ENCODE measurements at places on chromosomes 6 and 20.

- DNase-seq = no peak
Observed at GRCh38 chr6:153001767-153002612, 519 bp downstream of the MTRF1L start.

DNA sequence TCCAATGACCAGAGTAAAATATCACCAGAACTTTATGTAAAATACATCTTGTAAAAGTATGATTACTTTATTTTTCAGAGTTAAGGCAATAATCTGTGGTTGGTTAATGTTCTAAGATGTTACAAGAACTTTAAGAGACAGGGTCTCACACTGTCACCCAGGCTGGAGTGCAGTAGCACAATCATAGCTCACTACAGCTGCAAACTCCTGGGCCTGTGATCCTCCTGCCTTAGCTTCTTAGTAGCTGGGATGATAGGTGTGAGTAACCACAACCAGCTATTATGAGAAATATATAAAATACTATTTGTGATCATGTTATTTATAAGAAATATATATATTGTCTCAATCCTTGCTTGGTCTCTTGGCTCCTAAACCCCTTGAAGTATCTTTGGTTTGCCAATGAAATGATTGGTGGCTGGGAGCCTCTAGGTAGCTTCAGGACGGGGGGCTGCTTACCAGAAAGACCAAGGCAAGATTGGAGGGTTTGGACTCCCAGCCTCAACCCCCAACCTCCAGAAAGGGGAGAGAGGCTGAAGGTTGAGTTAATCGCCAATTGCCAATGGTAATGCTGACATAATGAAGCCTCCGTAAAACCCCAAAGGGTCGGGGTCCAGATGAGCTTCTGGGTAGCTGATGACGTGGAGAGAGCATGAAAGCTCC is 15.4 kb downstream of the SOD2 start:
- no peak for DNase-seq

DNA sequence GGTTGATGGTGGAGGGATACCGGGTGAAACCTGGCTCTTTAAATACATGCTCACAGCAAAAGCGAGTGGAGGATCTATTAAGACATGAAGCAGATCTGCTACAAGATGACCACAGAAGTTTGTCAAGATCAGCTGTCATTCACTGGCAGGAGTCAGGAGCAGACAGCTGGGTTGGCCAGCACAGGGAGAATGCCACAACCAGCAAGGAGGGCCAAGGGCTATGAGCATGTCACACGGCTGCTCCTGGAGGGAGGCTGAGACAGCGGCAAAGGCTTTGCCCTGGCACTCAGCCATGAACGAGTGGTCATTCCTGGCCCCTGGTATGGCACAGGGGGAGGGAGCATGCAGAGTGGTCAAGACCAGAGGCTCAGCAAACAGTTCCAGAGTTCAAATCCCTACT is 77.6 kb downstream of the POPDC3 start:
- no peak for DNase-seq

- no peak for DNase-seq
Observed at GRCh38 chr20:10649797-10650160, 24.0 kb downstream of the JAG1 start.

DNA sequence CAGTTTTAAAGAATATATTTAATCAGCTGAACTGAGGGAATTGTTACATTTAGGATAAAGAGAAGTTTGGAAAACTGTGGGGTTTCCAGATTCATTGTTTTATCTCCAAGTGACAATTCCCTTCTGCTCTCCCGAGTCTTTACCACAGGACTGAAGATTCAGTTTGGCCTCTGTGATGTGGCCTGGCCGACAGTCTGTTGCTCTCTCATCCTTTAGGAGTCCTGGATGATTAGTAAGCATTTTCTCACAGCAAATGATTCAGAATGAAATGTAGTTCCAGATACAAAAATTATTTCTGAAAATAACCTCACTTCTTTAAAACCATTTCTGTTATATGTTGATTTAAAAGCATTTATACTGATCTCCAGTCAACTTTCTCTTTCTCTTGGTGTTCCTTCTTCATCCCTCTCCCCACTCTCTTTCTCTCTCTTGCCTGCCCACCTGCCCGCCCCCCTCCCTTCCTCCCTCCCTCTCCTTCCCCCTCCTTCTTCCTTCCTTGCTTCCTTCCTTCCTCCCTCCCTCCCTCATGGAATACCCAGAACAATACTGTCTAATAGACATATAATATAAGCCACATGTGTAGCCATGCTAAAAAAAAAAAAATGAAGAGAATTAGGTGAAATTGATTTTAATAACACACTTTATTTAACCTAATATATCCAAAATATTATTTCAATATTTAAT is 254.9 kb downstream of the PRL start:
- no peak for DNase-seq

DNA sequence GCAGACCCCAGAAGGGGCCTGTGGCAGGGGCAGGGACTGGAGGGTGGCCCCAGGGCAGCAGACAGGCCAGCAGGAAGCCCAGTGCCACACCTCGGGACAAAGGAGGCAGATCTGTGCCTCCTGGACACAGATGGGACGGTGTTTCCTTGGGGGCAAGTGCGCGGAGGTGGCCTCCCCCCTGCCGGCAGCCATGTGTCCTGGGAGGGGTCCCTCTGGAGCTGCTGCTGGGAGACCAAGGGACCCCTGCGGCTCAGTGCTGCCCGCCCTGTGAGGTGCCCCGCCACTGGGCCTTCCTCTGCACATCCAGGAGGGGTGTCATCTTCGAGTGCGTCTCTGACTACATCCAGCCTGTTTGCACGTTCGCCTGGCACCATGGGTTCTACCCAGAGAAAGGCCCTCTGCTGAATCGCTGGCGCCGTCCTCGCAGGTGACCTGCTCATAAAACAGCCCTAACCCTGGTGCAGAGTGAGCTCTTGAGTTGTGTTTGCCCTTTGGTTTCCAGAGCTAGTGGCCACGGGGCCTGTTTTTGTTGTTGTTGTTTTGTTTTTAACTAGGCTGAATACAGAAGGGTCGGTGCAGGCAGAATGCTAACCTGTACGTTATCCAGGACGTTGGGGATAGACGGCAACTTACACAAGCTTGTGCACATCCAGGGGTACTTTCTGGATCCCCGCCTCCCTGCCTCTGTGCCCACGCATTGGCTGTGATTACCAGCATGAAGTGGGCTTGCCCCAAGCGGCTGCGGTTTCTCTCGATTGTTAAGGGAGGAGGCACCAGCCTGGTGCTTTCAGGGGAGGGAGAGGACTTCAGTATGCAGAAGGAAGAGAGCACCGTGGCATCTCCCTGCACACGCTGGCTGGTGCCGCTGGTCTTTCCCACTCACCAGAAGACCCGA is 1.3 kb upstream of the KCNQ2 start:
- DNase-seq = no peak

- no peak for DNase-seq
Observed at GRCh38 chr6:15344831-15345230, 99.0 kb downstream of the JARID2 start.

DNA sequence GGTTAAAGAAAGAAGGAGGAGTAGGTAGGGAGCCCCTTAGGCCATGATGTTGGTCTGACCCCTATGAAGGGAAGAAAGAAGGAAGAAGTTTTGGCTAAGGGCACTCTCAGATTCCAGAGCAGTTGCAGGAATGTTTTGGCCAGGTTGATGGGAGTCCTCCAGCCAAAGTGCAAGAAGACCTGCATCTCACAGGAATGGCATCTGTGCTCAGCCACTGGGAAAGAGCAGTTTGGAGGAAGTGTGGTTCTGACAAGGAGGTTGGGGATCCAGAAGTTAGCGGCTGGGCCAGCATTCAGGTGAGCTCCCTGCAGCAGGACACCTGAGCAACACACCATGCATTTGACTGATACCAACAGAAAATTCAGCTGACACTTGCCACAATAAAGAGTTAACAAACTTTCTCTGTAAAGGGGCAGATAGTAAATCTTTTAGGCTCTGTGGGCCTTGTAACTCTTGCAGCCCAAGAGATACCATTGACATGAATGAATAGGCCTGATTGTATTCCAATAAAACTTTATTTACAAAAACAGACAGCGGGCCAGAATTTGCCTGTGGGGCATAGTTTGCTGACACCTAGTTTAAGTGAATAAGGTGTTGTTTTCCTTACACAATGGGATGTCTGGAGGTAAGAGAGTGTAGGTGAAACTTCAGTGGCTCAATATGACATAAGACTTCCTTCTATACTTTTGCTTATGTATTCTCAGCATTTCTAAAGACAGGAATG is 71.0 kb downstream of the EDN1 start:
- DNase-seq = no peak

- DNase-seq = no peak
Observed at GRCh38 chr20:16497896-16498295, 75.4 kb downstream of the KIF16B start.

GRCh38 chr6:145648149-145648548 is 87.2 kb downstream of the EPM2A start:
- DNase-seq = no peak

DNA sequence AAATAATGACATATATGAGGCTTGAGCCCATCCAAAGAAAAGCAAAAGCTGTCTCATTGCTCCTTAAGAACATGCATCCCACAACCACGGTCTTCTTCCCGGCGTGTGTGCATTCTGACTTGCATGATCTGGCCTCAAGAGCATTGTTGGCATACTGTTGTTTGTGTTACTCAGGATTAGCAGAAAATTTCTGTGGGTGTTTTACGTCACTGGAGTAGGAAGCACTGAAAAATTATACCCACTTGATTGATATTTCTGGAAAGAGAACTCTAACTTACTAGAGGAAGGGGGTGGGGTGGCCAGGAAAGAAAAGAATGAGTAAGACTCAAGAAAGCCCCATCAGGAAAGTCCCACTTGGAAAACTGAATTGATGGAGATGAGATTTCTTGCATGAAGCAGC is 326.2 kb upstream of the PRDM1 start:
- no peak for DNase-seq

- DNase-seq = no peak
Observed at GRCh38 chr6:22925304-22925835, 356.0 kb downstream of the HDGFL1 start.

- DNase-seq = no peak
Observed at GRCh38 chr20:43389839-43390626, 67.7 kb upstream of the SRSF6 start.

GRCh38 chr20:23331450-23332350 is 18.9 kb upstream of the NXT1 start:
- no peak for DNase-seq

GRCh38 chr6:118932421-118932820 is 2.5 kb downstream of the MCM9 start:
- DNase-seq = no peak

GRCh38 chr20:49966861-49967260 is 15.9 kb upstream of the SNAI1 start:
- DNase-seq = no peak

- DNase-seq = no peak
Observed at GRCh38 chr6:38095054-38095453, 275.5 kb downstream of the ZFAND3 start.

DNA sequence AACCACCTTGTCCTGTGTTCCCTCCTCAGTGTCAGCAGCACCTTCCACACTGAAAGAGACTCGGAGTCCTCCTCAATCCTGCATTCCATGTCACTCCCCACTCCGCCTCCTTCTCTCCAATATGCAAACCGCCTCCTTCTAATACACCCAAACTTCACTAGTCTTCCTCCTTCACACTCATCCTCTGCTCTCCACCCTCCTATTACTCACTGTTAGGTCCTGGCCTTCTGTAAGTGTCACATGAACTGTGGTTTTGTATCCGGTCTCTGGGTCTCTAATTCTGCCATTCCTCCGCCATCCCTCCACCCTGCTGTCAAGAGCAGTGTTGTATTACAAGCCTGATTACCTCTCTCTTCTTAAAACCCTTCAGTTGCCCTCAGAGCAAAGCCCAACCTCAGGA is 200.5 kb upstream of the CDYL start:
- DNase-seq = no peak

DNA sequence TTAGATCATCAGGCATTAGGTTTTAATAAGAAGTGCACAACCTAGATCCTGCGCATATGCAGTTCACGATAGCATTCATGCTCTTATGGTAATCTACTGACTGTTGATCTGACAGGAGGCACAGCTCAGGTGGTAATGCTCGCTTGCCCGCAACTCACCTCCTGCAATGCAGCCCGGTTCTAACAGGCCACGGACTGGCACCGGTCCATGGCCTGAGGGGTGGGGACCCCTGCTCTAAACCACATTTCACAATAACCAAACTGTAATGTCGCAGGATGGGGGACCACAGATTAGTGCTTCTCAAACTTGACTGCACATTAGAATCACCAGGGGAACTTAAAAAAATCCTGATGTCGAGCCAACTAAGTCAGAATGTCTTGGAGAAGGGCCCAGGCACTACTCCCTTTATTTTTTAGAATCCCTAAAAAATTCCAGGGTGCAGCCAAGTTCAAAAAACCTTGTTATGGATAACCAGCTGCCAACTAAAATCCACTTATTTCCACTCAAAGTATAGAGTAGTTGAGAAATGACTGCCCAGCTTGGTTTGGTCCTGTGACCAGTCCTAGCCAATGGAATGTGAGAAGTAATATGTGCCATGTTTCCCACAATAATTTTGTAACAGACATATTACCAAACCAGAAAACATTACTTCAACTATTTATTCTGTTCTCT is 3.1 kb downstream of the SHPRH start:
- no peak for DNase-seq

GRCh38 chr6:164947164-164947563 is 362.2 kb downstream of the C6orf118 start:
- no peak for DNase-seq

DNA sequence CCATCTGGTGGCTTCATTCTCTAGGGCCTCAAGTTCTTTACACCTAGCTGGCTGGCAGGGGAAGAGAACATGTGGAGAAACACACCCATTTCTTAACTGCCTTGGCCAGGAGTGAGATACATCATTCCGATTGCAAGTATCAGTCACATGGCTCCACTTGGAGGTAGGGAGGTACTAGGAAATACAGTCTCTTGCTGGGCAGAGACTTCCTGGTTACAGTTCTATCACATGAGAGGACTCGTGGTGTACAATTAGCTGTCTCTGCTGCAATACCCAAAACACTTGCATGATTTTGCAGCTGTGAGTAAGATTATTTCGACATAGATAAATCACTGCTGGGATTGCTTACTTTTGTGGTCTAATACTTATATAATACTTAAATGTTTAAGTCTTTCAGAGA is 51.1 kb downstream of the GTF2H5 start:
- DNase-seq = no peak

DNA sequence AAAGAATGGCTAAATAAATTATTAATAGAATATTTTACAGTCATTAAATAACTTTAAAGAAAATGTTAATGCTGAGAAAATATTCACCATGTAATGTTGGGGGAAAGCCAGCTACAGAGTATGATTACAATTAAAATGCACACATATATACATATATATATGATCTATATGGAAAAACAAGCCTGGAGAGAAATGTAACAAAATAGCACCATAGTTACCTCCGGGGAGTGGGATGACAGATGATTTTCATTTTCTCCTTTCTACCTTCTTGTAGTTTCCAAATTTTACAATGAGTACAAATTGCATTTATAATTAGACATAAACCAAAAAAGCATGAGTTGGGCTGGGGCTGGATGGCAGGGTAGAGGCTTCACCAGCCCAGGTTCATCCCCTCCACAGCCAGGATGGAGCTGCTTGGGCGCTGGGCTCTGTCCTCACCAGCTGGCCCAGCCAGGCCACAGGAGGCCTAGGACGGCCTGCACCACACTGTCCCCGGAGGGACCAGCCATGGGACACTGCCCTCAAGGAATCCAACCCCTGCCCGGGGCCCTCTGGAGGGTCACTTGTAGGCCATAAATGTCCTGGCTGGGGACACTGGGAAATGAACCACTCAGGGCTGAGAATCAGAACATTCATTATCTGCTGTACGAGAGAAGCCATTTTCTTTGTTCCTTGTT is 10.3 kb downstream of the C20orf203 start:
- DNase-seq = no peak

GRCh38 chr6:88165844-88166492 is at the start of gene CNR1:
Gene CNR1 (minus strand): TSS chr6:88166347. CDS start chr6:88145274, 21,073 bp downstream.
- DNase-seq = no peak

- DNase-seq = peak; percentile 83
Observed at GRCh38 chr6:135163440-135163738, 17.7 kb upstream of the MYB start.
